ENCODE measurements at places on chromosomes 11 and 22. TPM values are rescaled to one million over a fixed set of nuclear protein-coding genes. Genes with fewer than 3 reads are reported as not detected.

GRCh38 chr22:22824340-22825212 lies 63.0 kb upstream of the IGLL5 start:
- no peak overlapping the region for H3K4me3 ChIP-seq
- H3K4me1 ChIP-seq: peaks cover 49% of the 10 kb centered on the region
- H3K27me3 ChIP-seq: no peaks in the 10 kb centered on the region

DNA sequence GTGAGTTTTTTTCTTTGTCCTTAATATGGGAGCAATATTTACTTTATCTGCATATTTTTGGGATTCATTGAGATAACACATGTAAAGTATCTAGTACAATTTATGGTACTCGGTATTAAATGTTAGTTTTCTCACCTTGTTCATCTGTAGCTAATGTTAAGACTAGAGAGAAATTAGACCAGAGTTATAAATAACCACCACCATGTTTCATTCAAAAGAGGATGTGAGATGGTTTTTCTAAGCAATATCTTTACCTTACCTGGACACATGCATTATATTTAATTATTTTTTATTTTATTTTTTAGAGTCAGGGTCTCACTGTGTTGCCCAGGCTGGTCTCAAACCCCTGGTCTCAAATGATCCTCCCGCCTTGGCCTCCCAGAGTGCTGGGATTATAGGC lies 18.4 kb downstream of the ARHGAP42 start:
- no peak overlapping the region for H3K4me3 ChIP-seq
- no peak for DNase-seq
- no peak overlapping the region for H3K27ac ChIP-seq
- no peaks in the 10 kb centered on the region for H3K4me1 ChIP-seq
- H3K36me3 ChIP-seq: no peaks in the 10 kb centered on the region

- H3K4me3 ChIP-seq: no peak overlapping the region
- DNase-seq: no peak
- peaks cover 50% of the 10 kb centered on the region for H3K36me3 ChIP-seq
Measured at GRCh38 chr11:96050435-96051182, 126.7 kb upstream of the MTMR2 start.

- H3K27ac ChIP-seq: peak overlapping the region; percentile 82
- DNase-seq: no peak
- peaks cover 8% of the 10 kb centered on the region for H3K36me3 ChIP-seq
- peak overlapping the region; percentile 82 for H3K4me3 ChIP-seq
Measured at GRCh38 chr11:47564933-47565339, 463 bp upstream of the PTPMT1 start.

GRCh38 chr22:30882974-30883533 lies 85.5 kb downstream of the MORC2 start:
- H3K27ac ChIP-seq: no peak overlapping the region
- H3K4me1 ChIP-seq: no peaks in the 10 kb centered on the region
- DNase-seq: no peak
- no peaks in the 10 kb centered on the region for H3K36me3 ChIP-seq
- no peak overlapping the region for H3K4me3 ChIP-seq

- H3K27me3 ChIP-seq: no peaks in the 10 kb centered on the region
- peaks cover 5% of the 10 kb centered on the region for H3K36me3 ChIP-seq
- DNase-seq: no peak
Measured at GRCh38 chr22:41582694-41583093, 6.9 kb downstream of the PMM1 start.

- H3K27me3 ChIP-seq: peaks cover 57% of the 10 kb centered on the region
- H3K4me1 ChIP-seq: no peaks in the 10 kb centered on the region
- no peak for DNase-seq
- no peak overlapping the region for H3K4me3 ChIP-seq
- H3K36me3 ChIP-seq: no peaks in the 10 kb centered on the region
Measured at GRCh38 chr11:45285250-45285828, 802 bp downstream of the SYT13 start.

DNA sequence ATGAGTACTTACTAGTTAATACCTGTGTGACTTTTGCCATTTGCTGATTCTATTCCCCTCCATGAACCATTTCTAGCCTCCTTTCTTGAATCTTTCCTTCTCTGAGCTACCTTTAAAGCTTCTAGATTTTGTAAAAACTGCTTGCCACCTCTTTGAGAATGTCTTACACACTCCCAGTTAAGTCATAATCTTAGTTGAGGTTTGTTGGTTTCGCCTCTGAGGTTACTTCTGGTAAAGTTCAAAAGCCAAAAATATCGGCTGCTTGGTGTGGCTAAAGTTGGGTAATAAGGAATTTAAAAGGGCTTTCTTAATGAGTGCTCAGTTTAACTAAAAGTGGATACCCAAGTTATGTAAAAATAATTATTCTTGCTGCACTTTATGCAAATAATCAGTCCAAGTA lies 10.4 kb upstream of the GLYAT start:
- no peak for DNase-seq
- peaks cover 9% of the 10 kb centered on the region for H3K4me1 ChIP-seq
- no peak overlapping the region for H3K27ac ChIP-seq
- H3K36me3 ChIP-seq: peaks cover 2% of the 10 kb centered on the region
- peaks cover 2% of the 10 kb centered on the region for H3K27me3 ChIP-seq

The TSPAN32 gene
- 7.6 TPM for total RNA-seq

The TRIM22 gene
- total RNA-seq: 73.4 TPM

- no peak overlapping the region for H3K4me3 ChIP-seq
- H3K27ac ChIP-seq: no peak overlapping the region
- DNase-seq: no peak
- no peaks in the 10 kb centered on the region for H3K27me3 ChIP-seq
- no peaks in the 10 kb centered on the region for H3K4me1 ChIP-seq
Measured at GRCh38 chr11:76123248-76123647, 83.1 kb downstream of the WNT11 start.

DNA sequence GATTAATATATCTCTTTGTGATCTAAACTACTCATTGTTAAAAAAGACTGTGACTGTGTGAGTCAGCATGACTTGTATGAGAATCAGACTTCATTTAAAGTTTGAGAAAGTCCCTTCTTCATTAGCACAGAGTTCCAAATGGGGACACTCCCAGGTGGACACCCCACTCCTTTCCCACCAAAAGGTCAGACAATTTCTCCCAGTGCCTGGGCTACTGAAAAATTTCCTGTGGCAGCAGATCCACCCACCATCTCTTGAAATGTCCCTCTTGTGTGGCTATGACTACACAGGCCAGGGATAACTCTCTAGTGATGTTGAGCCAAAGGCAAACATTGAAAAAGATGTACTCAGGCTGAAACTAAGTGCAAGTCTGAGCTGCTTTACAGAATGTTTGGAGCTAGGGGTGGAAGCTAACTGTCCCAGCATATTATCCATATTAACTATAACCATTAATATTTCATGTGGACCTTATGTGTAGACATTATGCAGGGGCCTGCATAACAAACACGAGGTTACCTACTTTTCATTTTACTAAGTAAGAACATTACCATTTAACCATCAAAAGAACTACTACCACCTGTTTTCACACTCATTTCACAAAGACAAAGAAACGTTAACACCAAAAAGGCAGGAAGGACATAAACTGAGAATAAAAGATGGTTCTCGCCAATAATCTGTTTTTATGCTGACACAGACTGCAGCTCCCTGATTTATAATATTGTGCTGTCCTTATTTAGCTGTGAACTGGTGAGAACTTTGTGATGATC lies 44.8 kb downstream of the MMP20 start:
- no peaks in the 10 kb centered on the region for H3K36me3 ChIP-seq
- no peak for DNase-seq
- no peak overlapping the region for H3K4me3 ChIP-seq
- no peak overlapping the region for H3K27ac ChIP-seq

The PELI3 gene
- total RNA-seq: 7.0 TPM

The ACO2 gene
- 95.4 TPM for total RNA-seq

- no peak overlapping the region for H3K27ac ChIP-seq
- no peak overlapping the region for H3K4me3 ChIP-seq
- H3K4me1 ChIP-seq: no peaks in the 10 kb centered on the region
- no peaks in the 10 kb centered on the region for H3K27me3 ChIP-seq
- no peak for DNase-seq
Measured at GRCh38 chr11:129089279-129089678, 102.8 kb downstream of the ARHGAP32 start.

DNA sequence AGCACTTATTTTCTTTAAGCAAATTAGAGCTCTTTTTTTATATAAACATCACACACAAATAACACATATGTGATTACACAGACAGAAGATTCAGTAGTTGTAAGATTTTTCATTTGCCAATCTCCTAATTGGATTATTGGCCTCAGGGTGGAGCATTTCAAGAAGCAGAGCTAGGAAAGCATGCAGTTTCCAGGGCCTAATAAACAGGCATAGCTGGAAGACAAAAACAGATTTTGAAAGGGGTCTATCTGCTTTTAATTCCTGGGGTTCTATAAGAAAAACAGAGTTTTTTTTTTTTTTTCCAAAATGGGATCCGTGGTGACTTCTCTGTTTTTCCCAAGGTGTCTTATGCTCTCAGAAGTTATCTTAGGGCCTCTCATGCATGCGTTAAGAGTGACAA lies 7.6 kb upstream of the FOLR3 start:
- H3K27me3 ChIP-seq: peaks cover 13% of the 10 kb centered on the region
- H3K36me3 ChIP-seq: peaks cover 3% of the 10 kb centered on the region
- no peaks in the 10 kb centered on the region for H3K4me1 ChIP-seq
- no peak overlapping the region for H3K27ac ChIP-seq
- no peak for DNase-seq

DNA sequence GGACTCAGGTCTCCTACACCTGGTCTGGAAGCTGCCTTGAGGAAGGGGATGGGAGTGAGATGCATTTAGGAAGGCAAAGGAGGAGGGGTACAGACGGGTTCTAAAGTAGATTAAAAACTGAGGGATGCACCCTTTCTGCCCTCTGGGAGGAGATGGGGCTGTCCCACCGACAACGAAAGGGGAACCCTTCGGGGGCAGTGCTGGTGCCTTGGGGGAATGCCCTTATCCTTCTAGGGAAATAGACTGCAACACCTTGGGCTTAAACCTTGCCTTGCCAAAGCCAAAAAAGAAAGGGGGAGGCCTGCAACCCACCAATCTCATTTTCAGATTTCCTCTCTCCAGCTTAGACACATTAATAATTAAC lies 89.8 kb downstream of the PLEKHA7 start:
- peak; percentile 41 for DNase-seq
- H3K27me3 ChIP-seq: peaks cover 35% of the 10 kb centered on the region
- peaks cover 12% of the 10 kb centered on the region for H3K4me1 ChIP-seq
- no peak overlapping the region for H3K27ac ChIP-seq

The MOGAT2 gene
- not detected for total RNA-seq

DNA sequence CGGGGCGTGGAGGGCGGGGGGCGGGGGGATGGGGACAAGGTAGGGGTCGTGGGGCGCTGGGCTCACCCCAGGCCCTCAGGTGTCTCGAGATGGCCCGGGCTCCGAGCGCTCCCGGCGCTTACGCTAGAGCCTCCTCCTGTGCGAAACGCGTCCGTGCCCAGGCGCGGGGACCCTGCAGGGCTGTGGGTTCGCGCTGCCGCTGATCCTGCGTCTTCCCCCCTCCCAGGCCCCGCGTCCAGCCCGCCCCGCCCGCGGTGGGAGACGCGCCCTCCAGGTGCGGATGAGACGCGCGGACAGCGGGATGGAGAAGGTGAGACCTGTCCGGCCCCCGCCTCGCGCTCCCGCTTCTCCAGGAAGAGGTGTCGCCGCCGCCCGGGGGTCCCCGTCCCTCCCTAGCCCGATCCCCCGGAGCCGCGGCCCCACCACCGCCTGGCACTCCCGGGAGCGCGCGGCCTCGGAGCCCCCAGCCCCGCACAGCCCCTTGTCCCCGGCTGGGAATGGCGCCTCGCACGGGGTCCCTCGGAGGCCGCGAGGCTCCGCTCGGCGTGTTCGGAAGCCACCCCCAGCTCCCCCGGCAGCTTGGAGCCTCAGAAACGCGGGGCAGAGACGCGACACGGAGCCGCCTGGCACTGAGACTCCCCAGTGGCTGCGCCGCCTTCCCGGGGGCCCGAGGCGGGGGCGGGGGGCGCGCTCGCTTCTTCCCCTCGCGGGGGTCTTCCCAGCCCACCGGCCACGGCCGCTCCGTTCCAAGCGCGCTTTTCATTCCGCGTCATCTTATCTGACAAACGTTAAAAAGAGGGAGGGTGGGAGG lies 27.6 kb upstream of the TOLLIP start:
- H3K27ac ChIP-seq: no peak overlapping the region
- H3K4me3 ChIP-seq: no peak overlapping the region
- peaks cover 2% of the 10 kb centered on the region for H3K36me3 ChIP-seq

The TRIM21 gene
- 45.6 TPM for total RNA-seq

- no peak overlapping the region for H3K4me3 ChIP-seq
- peaks cover 4% of the 10 kb centered on the region for H3K4me1 ChIP-seq
- no peak overlapping the region for H3K27ac ChIP-seq
- peaks cover 2% of the 10 kb centered on the region for H3K27me3 ChIP-seq
Measured at GRCh38 chr11:36460220-36460619, 49.9 kb downstream of the TRAF6 start.

- no peak overlapping the region for H3K27ac ChIP-seq
- H3K4me3 ChIP-seq: no peak overlapping the region
- H3K27me3 ChIP-seq: peaks cover 49% of the 10 kb centered on the region
- peak; percentile 44 for DNase-seq
- no peaks in the 10 kb centered on the region for H3K4me1 ChIP-seq
Measured at GRCh38 chr11:107598225-107599139, 7.5 kb downstream of the ELMOD1 start.

DNA sequence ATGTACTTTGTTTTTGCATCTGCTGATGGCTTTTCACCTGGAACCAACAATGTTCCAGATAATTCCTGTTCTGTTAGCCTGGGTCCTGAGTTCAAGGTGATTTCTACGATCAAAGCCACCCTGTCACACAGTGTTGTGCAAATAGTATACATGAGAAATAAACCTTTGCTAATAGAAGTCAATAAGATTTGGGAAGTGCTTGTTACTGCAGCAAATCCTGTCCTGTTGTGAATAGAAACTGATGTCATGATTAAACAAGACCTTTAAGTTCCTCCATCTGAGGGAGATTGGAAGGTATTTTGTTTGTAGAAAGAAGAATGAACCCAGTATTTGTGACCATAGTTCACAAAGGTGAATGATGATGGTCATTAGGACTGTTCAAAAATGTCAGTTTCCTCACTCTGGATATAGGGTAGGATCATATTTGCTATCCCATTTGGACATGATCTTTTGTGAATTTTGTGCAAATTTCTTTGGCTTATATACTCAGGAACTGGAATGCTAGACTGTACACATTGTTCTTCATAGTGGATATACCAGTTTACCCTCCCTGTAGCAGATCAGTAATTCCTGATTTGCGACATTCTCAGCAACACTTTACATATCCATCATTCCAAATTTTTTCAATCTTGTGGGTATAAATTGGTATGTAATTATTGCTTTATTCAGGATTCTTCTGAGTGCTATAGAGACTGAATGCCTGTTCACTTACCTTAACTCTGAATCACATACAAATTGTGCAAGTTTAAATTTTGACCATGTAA lies 428.5 kb downstream of the METTL15 start:
- no peak for DNase-seq
- H3K4me1 ChIP-seq: no peaks in the 10 kb centered on the region
- H3K36me3 ChIP-seq: no peaks in the 10 kb centered on the region
- peaks cover 2% of the 10 kb centered on the region for H3K27me3 ChIP-seq

- H3K4me1 ChIP-seq: peaks cover 51% of the 10 kb centered on the region
- DNase-seq: peak; percentile 37
- H3K36me3 ChIP-seq: no peaks in the 10 kb centered on the region
- peak overlapping the region; percentile 72 for H3K4me3 ChIP-seq
- H3K27ac ChIP-seq: peak overlapping the region; percentile 31
- H3K27me3 ChIP-seq: no peaks in the 10 kb centered on the region
Measured at GRCh38 chr22:38397189-38398085, 57.6 kb downstream of the KCNJ4 start.

Measured in activated CD4-positive, alpha-beta T cell treated with anti-CD3 and anti-CD28 coated beads for 36 hours (primary cell).